CMK (cell line): ENCODE measurements at places on chromosomes 1 and 21.

DNA sequence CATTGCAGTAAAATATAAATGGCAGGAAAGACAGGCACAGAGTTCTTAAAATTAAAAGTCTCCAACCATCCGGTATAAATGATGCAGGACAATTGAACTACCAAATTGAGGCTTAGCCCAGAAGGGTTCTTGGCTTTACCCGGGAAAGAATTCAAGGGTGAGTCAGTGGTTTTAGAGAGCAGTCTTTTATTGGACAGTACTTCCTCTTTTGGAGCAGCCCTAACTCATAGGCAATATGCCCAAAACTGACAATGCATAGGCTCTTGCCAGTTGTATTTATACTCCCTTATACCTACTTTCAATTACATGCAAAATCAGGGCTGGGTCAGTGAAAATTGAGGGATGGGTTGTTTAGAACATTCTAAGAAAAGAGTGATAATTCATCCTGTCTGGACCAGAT, 1628.9 kb upstream of the PRMT6 start:
- DNase-seq, result no peak

DNA sequence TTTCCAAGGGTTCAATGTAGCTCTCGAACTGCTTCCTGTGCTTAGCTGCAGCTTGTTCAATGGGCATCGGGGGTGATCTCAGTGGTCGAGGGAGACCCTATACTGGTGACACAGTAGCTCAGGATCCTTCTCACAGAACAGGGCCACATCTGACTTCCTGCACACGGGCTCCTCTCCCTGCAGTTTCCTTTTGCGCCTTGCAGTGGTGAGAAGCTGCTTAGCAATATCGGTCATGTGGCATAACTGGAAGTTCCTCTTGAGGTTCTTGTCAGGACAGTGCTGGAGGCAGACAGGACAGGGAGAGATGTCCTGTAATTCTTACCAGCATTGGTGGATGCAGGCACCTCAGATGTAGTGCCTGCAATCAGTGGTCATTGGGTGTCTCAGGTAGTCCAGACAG, 140.5 kb upstream of the MAP1LC3C start:
- DNase-seq, result peak; percentile 73

- DNase-seq, result no peak
Observed at GRCh38 chr1:222418654-222419053, 129.2 kb downstream of the HHIPL2 start.

- no peak for DNase-seq
Observed at GRCh38 chr1:111938123-111938522, 51.3 kb downstream of the KCND3 start.

DNA sequence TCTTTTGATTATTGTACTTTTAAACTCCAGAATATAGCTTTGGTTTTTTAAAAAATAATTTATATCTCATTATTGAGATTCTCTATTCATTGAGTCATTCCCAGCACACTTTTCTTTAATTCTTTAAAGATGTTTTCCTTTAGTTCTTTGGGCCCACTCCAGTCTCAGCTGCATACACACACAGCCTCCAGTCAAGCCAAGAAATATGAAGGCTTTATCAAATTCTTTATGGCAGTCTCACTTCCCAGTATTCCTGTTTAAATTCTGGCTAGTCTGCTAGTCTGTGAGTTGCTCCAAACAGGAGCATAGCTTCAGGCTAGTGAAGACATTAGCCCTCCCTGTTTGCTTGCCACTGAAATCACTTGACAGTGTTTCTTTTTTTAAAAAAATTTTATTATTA, 61.2 kb downstream of the CRP start:
- no peak for DNase-seq

GRCh38 chr21:42988236-42988965, 14.0 kb downstream of the PKNOX1 start:
- no peak for DNase-seq
